ENCODE measurements at places on chromosomes 3 and 15. TPM values are rescaled to one million over a fixed set of nuclear protein-coding genes. Genes with fewer than 3 reads are reported as not detected.

UROC1 gene
- total RNA-seq, result not detected

ATOSA gene
- total RNA-seq, result 46.1 TPM

FRMD4B gene
- total RNA-seq, result 20.1 TPM

GOLGA8A gene
- total RNA-seq, result 5.8 TPM

PGBD4 gene
- 1.3 TPM for total RNA-seq

MORC1 gene
- 0.11 TPM for total RNA-seq

RASGRF1 gene
- total RNA-seq, result 0.91 TPM

ANKUB1 gene
- not detected for total RNA-seq

CPA3 gene
- 1.1 TPM for total RNA-seq

SLC27A2 gene
- 43.1 TPM for total RNA-seq

GRIP2 gene
- 0.74 TPM for total RNA-seq

MGA gene
- 22.0 TPM for total RNA-seq

FEZF2 gene
- total RNA-seq, result not detected

DNA sequence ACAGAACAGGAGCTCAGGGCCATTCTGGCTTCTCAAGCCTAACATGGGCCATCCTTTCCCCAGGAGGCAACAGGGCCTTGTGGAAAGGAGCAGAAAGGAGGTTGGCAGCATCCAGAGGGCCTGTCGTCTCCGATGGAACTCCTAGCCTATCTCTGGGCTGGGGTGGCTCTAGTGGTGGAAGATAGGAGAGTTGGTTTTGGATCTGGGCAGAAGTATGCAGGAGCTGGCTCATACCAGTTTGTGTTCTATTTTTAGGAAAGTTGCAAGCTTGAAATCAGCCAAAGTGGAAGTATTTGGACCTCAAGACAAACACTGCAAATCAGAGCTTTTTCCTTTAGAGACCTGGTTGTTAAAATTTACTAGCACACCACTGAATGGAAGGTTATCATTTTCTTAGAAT is 35.4 kb upstream of the XCR1 start:
- no peak overlapping the region for H3K4me3 ChIP-seq
- no peak for DNase-seq
- peaks cover 3% of the 10 kb centered on the region for H3K27me3 ChIP-seq

GRCh38 chr3:57958642-57959422 is 49.4 kb upstream of the FLNB start:
- H3K27ac ChIP-seq, result no peak overlapping the region
- H3K36me3 ChIP-seq, result no peaks in the 10 kb centered on the region
- H3K4me3 ChIP-seq, result no peak overlapping the region
- no peaks in the 10 kb centered on the region for H3K27me3 ChIP-seq

GRCh38 chr15:65176056-65176455 is 9.1 kb downstream of the CLPX start:
- no peak overlapping the region for H3K27ac ChIP-seq
- no peak for DNase-seq
- H3K27me3 ChIP-seq, result no peaks in the 10 kb centered on the region
- H3K4me1 ChIP-seq, result peaks cover 15% of the 10 kb centered on the region
- no peak overlapping the region for H3K4me3 ChIP-seq

- no peak overlapping the region for H3K27ac ChIP-seq
- no peak for DNase-seq
- no peaks in the 10 kb centered on the region for H3K4me1 ChIP-seq
- no peak overlapping the region for H3K4me3 ChIP-seq
- no peaks in the 10 kb centered on the region for H3K27me3 ChIP-seq
Measured at GRCh38 chr15:82804575-82804949, 1.3 kb downstream of the FSD2 start.

DNA sequence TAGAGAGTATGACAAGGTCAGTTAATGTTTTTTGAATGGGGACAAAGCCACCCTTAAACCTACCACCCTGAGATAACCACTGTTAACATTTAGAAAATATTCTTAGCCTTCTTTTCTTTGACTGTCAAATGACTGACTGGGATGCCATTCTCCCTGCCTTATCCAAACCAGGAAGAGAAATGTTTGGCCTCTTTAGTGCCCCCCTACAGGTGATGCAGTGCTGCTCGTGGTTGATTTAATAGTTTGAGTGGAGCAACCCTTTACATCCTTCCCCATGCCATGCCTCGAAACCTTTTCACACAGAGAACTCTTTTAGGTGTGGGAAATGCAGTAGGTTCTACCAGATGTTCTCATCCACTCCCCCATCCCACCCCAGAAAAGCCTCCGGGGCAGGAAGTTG is 38.7 kb upstream of the UMPS start:
- H3K27me3 ChIP-seq, result no peaks in the 10 kb centered on the region
- H3K4me3 ChIP-seq, result no peak overlapping the region
- no peak for DNase-seq
- no peak overlapping the region for H3K27ac ChIP-seq
- H3K4me1 ChIP-seq, result peaks cover 5% of the 10 kb centered on the region

DNA sequence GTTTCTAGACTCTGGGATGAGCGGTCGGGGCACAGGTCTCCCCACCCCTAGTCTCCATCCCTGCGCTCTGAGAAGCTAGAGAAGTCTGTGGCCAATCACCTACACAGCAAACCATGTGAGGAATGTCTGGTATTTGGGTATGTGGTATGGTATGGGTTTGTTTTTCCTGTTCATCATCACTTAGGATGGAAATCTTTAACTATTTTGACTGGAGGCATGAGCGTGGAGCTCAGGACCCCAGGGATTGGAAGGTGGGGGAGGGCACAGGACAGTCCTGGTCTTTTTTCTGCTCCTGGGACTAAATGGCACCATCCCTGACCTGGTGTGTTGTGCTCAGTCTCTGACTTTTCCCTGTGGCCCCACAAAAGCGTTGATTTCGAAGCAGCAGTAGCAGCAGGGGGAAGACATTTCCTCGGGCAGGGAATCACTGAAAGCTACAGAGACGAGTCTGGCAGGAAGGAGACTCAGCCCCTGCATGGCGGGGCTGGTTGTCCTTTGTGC is 191.7 kb upstream of the TPM1 start:
- H3K27ac ChIP-seq, result no peak overlapping the region
- H3K27me3 ChIP-seq, result no peaks in the 10 kb centered on the region

- no peaks in the 10 kb centered on the region for H3K36me3 ChIP-seq
- no peaks in the 10 kb centered on the region for H3K27me3 ChIP-seq
- no peaks in the 10 kb centered on the region for H3K4me1 ChIP-seq
- DNase-seq, result no peak
- H3K27ac ChIP-seq, result no peak overlapping the region
- H3K4me3 ChIP-seq, result no peak overlapping the region
Measured at GRCh38 chr15:69876064-69876940, 221.4 kb downstream of the TLE3 start.

- H3K36me3 ChIP-seq, result peaks cover 28% of the 10 kb centered on the region
- no peak for DNase-seq
- H3K27me3 ChIP-seq, result no peaks in the 10 kb centered on the region
Measured at GRCh38 chr3:53805463-53806159, 40.6 kb downstream of the CHDH start.

DNA sequence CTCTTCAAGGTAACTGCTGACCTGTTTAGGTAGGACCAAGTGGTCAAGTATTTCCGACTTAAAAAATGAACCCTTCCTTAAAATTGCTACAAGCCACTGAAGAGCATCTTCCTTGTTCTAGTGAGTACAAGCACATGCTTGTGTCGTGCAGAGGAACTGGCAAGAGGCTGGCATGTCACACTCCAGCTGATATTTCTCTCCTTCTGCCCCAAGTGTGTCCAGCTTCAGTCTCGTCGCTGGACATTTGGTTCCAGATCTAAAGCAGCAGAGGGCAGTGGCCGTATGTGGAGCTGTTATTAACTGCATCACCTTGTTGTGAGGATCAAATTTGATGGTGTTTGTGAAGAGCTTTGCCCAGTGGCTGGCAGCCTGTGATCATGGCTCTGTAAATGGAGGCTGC is 10.0 kb downstream of the RBP2 start:
- DNase-seq, result no peak
- no peaks in the 10 kb centered on the region for H3K4me1 ChIP-seq
- H3K27ac ChIP-seq, result no peak overlapping the region
- H3K4me3 ChIP-seq, result no peak overlapping the region

DNA sequence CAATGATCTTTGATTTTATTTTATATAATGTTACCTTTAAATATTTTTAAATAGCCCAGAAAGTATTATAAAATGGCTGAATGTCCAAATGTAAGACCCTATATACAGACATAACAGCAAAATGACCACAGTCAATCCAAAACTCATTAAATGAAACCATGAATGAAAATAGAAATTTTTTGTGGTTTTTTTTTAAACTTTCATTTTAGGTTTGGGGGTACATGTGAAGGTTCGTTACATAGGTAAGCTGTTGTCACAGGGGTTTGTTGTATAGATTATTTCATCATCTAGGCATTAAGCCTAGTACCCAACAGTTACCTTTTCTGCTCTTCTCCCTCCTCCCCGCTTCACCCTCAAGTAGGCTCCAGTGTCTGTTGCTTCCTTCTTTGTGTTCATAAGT is 108.8 kb downstream of the FAIM start:
- no peak for DNase-seq
- H3K27me3 ChIP-seq, result no peaks in the 10 kb centered on the region
- no peak overlapping the region for H3K4me3 ChIP-seq
- H3K4me1 ChIP-seq, result no peaks in the 10 kb centered on the region
- no peak overlapping the region for H3K27ac ChIP-seq
- H3K36me3 ChIP-seq, result no peaks in the 10 kb centered on the region

DNA sequence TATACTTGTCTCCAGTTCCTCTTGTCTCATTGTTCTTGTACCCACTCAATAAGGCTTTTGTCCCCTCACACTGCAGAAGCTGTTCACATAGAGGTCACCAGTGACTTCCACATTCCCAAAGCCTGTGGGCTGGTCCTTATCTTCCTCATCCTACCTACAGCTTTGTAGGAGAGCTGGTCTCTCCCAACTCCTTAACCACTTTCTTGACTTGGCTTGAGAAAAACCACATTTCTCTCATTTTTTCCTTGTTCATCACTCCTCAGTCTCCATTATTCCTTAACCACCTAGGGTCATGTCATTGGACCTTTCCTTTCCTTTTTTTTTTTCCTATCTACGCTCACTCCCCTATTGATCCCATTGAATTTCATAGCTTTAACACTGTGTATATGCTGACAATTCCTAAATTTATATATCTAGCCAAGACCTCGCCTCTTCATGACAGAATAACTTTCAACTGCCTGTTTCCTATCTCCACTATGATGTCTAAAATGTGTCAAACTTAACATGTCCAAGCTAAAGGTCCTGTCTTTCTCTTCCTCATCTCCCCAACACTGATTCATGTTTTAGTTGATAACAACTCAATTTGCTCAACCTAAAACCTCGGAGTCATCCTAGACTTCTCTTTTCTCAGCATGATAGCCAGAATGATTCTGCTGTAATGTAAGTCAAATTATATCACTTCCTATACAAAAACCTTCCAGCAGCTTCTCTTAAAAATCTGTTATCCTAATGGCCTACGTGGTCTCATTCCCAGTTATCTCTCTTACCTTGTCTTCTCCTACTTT is 49.5 kb downstream of the CEP63 start:
- no peaks in the 10 kb centered on the region for H3K4me1 ChIP-seq
- no peaks in the 10 kb centered on the region for H3K27me3 ChIP-seq
- no peak for DNase-seq

GRCh38 chr3:99700631-99701268 is 62.4 kb downstream of the COL8A1 start:
- no peak overlapping the region for H3K27ac ChIP-seq
- H3K4me3 ChIP-seq, result no peak overlapping the region
- H3K27me3 ChIP-seq, result no peaks in the 10 kb centered on the region
- DNase-seq, result no peak
- H3K4me1 ChIP-seq, result no peaks in the 10 kb centered on the region
- no peaks in the 10 kb centered on the region for H3K36me3 ChIP-seq
